ENCODE measurements at places on chromosomes 5 and 9.

DNA sequence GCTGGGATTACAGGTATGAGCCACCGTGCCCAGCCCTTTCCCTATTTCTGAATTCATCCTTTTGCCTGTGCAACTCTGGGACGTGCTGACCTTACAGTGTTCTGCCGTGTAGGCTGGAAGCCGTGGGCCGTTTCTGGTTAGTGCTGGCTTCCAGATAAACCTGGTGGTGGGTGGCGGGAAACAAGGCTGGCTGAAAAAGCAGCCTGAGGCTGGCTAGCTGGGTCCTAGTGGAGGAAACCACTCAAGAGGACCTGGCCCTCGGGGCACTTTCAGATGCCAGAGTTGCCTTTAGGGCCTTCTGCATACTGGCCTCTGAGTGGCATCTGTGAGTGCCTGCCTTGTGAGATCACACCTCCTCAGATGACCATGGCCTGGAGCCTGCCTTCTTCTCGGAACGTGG is 26.9 kb downstream of the GALNT12 start:
- no peak for DNase-seq

GRCh38 chr9:78130853-78131252 is 99.2 kb upstream of the GNAQ start:
- no peak for DNase-seq

DNA sequence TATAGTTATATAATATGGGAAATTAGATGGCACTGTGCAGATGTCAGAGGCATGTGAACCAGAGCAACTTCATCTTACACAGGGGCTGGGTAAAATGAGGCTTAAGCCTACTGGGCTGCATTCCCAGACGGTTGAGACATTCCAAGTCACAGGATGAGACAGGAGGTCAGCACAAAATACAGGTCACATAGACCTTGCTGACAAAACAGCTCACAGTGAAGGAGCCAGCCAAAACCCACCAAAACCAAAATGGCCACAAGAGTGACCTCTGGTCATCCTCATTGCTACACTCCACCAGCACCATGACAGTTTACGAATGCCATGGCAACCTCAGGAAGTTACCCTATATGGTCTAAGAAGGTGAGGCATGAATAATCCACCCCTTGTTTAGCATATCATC is 479.4 kb downstream of the TLR4 start:
- no peak for DNase-seq

DNA sequence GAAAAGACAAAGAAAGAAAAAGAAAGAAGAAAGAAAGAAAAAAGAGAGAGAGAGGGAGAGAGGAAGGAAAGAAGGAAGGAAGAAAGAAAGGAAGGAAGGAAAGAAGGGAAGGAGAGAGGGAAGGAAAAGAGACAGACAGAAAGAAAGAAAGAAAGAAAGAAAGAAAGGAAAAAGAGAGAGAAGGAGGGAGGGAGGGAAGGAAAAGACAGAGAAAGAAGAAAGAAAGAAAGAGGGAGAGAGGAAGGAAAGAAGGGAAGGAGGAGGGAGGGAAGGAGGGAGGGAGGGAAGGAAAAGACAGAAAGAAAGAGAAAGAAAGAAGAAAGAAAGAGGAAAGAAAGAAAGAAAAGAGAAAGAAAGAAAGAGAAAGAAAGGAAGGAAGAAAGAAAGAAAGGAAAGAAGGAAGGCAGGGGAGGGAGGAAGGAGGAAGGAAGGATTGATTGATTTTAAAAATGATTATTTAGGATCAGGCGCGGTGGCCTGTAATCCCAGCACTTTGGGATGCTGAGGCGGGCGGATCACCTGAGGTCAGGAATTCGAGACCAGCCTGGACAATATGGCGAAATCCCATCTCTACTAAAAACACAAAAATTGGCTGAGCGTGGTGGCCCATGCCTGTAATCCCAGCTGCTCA is 23.3 kb upstream of the TOR1B start:
- no peak for DNase-seq

DNA sequence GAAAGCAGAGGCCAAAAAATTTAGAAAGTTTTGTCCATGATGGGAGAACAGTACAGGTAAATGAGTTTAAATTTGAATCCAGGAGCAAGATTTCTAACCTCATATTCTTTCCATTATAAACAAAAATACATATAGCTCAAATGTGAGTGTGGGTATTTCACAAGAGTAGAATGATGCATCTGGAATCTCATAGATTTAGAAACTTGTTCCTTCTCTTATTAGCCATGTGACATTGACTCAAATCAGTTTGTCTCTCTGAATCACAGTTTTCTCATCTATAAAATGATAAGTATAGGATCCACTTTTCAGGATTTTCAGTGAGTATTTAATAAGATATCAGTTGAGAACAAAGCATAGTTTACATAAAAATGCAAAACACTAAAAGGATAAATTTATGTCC is 436.3 kb upstream of the PAPPA start:
- no peak for DNase-seq

- DNase-seq = no peak
These were observed 8.7 kb upstream of the GRIN1 start for GRCh38 chr9:137130176-137130755.

DNA sequence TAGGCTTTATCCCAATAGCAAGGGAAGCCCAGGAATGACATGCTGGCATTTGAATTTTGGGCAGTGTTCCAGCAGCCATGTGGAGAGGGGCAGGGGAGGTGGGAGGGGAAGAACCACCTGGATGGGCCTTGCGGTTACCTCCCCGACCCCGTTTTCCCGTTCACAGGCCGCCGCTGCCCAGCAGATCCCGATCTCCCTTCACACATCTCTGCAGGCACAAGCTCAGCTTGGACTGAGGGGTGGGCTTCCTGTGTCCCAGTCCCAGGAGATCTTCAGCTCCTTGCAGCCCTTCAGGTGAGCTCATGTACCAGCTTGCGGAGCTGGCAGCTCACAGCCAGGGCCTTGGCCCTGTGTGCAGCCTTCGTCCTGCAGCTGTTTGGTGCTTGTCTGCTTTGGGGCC is 15.7 kb upstream of the POMT1 start:
- DNase-seq = no peak

- DNase-seq = no peak
These were observed 2.7 kb downstream of the PTGER4 start for GRCh38 chr5:40682154-40683017.

- DNase-seq = no peak
These were observed 316.0 kb upstream of the TLE4 start for GRCh38 chr9:79255651-79256260.

DNA sequence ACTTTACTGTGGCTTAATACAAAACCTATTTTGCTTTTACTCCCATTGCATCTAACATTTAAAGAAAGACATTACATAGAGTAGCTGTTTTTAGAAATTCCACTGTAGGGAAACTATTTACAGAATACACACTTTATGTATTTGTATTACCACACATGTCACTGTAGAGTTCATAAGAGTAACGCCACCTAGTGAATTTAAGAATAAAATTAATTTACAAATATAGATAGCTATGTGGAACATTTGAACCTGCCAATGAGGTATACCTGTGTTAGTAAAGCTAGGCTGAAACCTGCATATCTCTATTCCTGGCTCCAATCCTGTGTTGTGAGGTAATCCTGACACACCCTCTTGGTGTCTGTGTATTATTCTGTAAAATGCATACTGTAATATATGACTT is 234.4 kb downstream of the MAST4 start:
- DNase-seq = no peak

DNA sequence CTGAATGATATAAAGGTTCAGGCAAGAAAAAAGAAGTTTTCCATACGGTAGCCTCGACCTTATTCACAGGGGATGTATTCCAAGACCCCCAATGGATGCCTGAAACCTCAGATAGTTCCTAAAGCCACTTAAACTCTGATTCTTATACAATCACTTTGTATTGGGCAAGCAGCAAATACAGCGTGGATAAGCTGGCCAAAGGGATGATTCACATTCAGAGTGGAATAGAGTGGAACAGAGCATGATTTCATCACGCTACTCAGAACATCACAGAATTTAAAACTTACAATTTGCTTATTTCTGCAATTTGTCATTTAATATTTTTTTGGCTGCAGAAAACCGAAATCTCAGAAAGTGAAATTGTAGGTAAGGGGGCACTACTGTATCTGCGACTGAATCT is 40.5 kb upstream of the CDH18 start:
- DNase-seq = no peak

GRCh38 chr9:134870301-134870694 is 10.3 kb upstream of the FCN2 start:
- DNase-seq = no peak

DNA sequence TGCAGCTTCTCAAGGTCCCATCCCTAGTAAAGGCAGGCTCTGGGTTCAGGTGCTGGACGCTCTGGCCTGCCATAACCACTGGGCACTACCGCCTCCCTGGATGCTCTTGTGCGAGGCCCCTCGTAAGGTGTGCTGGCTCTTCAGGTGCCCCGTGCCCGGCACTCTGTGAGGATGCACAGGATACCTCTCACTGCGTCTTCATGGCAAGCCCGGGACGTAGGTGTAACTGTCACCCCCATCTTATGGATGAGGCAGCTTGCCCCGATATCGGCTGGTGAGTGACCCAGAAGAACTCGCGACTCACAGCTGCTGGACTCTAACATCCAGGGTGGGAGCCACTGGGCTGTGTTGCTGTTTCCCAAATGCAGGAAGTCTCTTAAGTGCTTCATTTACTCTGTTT is 79.0 kb downstream of the GTF3C4 start:
- DNase-seq = no peak

DNA sequence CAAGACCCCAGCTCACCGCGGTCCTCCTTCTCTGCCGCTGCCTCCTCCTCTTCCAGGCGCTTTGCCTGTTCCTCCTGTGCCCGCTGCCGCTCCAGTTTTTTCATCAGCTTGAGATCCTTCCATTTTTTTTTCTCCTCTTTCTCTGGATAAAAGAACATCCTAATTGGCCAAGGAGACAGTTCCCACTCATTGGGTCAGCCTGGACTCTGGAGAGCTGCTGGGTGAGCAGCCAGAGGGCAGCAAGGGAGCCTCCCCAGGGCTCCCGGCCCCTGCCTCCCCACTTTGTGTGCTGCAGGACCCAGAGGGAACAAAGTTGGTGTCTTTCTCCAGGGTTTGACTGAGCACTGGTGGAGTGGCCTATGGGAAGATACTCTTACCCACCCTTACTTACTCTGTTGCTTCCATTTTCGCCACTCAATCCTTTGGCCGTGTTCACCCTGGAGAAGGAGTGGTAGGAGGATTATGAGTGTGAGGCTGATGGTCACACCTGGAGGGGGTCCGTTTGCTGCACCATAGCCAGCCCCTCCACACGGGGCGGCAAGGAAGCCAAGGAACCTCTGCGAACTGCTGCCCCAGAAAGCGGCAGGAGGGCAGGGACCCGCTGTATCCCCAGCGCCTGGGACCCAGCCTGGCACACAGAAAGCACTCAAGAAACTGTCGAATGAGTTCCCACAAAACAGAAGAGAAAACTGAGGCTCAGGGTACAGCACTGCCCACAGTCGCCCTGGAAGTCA is 708 bp downstream of the SPOUT1 start:
- no peak for DNase-seq

DNA sequence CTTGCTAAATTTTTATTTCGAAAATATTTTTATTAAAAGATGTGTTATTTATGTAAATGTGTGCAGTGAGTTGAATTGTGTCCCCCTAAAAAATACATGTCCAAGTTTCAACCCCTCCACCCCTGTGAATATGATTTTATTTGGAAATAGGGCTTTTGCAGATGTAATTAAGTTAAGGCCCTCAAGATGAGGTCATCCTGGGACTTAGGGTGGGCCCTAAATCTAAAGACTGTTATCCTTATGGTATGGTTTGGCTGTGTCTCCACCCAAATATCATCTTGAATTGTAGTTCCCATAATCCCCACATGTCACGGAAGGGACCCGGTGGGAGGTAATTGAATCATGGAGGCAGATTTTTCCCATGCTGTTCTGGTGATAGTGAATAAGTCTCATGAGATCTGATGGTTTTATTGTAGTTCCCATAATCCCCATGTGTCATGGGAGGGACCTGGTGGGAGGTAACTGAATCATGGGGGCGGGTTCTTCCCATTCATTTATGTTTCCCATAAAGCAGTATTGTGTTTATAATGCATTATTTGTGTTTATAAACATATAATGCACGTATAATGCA is 1.5 kb upstream of the TMED7 start:
- no peak for DNase-seq

DNA sequence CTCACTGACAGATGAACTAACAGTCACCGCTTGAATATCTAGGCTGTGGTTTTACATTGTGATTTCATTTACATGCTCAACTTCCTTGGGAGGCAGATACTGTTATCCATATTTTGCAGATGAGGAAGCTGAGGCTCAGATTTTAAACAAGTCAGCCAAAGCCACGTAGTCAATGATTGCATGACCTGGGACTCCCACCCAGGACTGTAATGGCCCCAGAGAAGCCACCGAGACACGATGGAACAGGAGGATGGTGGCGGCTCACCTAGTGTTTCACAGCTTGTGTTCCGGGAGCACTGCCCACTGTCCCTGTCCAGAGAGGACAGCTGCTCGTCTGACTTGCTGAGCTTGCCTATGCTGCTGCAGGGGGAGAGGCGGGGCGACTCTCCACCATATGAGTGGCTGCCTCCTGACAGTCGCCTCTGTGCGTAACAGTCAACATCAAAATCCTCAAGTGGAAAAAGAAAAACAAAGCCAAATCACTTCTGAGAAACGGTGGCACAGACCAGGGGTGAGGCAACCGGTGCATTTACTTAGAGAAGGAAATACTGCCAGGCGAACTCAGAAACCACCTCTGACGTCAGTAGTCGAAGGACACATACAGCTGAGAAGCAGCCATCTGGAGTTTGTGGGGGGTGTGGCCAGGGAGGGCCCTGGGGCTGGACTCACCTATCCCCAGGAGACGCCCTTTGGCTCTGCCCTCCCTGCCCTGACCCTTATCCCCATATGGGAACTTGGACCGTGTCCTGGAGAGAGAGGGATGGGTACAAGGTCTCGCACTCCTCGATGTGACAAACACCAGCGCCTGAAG is 82.5 kb downstream of the PRRT1B start:
- peak; percentile 12 for DNase-seq

DNA sequence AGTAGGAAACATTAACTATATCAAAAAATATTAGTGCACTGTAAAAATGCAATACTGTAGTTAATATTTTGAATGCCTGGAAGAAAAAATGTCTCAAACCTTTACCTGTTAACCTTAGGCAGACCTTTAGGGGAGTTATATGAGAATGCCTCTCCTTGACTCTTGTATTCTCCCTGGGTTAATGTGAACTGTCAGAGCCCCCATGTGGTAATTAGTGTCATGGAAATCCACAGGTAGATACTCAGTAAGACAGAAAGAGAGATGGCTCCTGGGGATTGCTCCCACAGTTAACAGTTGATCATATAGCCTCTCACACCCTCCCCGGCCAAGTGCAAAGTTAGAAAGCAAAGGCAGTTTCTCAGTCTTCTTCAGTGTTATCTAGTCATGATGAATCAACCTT is 742.8 kb downstream of the NR2F1-AS1 start:
- DNase-seq = no peak

GRCh38 chr9:16133556-16134227 is 580.8 kb downstream of the CCDC171 start:
- no peak for DNase-seq

- no peak for DNase-seq
These were observed 174.0 kb downstream of the NR3C1 start for GRCh38 chr5:143229426-143229895.

GRCh38 chr5:93600409-93601070 is 17.5 kb downstream of the NR2F1 start:
- DNase-seq = no peak

Data from stimulated activated CD4-positive, alpha-beta T cell treated with anti-CD3 and anti-CD28 coated beads, Interleukin-15, amount 100 ng/mL, for 48 hours (primary cell).